ENCODE measurements at places on chromosomes 2 and 18.

DNA sequence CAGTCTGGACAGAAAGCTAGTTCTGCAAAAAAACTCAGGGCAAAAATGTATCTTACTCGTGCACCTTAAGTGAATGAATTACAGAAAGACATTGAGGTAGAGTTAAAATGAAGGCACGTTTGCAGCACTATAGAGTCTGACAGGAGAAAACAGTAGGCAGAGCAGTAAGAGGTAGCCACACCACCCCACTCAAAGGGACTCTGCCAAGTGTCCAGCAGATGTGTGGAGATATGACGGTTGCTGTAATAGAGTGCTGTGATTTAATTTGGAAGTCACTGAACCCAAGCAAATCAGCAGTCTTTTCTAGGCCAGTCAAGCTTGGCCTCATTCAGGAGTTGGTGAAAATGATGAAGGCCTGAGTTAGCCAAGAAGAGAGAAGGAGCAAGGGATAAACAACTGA, 464.4 kb downstream of the PTPRM start:
- no peak for DNase-seq

GRCh38 chr2:29040552-29040951, 33.8 kb downstream of the PCARE start:
- no peak for DNase-seq

DNA sequence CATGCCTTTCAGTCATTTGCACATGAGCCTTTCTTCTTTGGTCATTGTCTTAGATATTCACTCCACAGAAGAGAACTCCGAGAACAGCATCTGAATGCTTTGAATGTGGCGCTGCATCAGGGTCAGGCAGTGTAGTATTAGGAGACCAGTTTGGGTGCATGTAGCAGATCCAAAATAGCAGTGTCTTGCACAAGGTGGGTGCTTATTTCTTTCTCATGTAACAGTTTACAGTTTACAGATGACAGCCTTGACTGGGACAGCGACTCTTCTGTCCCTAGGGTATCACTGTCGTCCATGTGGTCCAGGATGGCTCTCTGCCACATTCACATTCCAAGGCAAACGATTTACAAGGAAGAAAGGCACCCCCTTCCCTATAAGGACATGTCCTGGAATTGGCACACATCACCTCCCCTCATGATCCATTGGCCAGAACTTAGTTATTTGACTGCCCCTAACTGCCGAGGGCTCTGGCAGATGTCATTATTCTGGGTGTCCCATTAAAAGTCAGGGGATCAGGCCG, 101.0 kb downstream of the STPG4 start:
- DNase-seq, result no peak

- DNase-seq, result no peak
Observed at GRCh38 chr2:2843969-2844548, 513.0 kb upstream of the MYT1L start.
